ENCODE measurements at places on chromosomes 7 and 10. TPM values are rescaled to one million over a fixed set of nuclear protein-coding genes. Genes with fewer than 3 reads are reported as not detected.

The TMEM254 gene
- total RNA-seq: 16.8 TPM

The GNGT1 gene
- not detected for total RNA-seq

The GIMAP4 gene
- 40.9 TPM for total RNA-seq

The MTPN gene
- total RNA-seq: 145 TPM

The UCN3 gene
- not detected for total RNA-seq

GRCh38 chr10:24370877-24371276 is 161.9 kb downstream of the KIAA1217 start:
- DNase-seq: no peak

DNA sequence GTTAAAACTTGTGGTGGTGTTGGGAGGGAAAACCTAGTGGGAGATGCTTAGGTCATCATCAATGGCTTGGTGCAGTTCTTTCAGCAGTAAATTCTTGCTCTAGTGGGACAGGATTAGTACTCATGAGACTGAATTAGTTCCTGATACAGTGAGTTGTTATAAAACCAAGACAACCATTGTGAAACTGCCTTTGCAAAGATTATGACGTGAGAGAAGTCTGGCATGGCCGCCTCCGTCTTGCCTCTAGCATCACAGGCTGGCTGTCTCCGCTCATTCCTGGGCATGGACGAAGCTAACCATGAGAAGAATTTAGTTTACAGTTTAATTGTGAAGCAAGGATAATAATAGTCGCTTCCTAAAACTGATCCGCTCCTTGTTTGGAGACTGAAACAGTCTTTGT is 186.4 kb downstream of the KIF20B start:
- DNase-seq: no peak

DNA sequence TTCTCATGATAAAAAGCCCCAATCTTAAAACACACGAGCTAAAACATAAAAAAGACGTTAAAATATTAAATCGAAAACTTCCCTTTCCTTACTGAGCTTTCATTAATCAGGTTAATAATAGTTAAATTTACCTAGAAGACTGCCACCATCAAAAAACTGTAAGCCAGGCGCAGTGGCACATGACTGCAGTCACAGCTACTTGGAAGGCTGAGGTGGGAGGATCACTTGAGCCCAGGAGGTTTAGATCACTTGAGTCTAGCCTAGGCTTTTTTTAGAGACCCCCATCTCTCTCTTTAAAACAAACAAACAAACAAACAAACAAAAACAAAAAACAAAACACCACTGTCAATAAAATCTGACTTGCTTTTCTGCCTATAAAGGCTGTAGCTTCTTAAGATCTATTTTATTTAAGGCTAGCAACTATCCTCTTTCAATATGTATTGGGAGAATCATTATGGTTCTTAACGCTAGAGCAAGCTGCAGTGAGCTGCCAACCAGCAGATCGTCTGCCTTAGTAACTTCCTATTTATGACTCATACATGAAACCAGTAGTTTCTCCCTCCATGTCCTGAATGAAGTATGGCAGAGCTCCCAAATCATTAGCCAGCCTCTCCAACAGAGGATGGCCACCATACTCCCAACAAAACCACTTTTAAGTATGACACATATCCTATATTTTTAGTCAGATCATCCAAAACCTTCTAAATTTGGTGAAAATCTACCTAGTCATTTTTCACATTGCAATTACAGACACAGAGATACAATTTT is 163.7 kb downstream of the SRPK2 start:
- no peak for DNase-seq

DNA sequence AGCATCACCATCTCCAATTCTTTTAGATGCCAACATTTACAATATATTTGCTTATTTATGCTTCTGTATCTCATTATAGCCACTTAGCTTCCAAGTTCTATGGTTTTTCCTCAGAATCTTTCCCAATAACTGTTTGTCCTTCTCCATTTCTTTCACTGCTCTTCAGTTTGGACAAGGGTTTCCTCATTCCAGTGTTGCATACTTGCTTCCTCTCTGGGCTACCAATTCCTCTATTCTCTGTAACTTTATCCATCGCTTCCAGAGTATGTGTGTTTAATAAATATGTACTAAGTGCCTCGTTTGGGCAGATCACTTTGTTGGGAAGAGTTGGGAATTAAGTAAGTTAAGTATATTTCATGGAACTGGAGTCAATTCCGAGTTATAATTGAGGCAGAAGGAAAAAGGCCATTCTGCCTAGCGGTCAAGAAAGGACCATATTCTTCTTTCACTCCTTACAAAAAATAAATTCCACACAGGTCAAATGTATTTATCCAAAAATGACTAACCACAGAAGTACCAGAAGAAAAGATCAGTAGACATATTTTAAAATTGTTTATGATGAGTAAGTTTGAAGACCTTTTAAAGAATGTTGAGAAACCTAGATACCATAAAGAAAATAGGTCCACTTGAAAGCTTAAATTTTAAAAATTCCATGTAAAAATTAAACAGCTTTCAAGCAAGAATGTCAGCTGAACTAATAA is 10.8 kb downstream of the STAMBPL1 start:
- no peak for DNase-seq

DNA sequence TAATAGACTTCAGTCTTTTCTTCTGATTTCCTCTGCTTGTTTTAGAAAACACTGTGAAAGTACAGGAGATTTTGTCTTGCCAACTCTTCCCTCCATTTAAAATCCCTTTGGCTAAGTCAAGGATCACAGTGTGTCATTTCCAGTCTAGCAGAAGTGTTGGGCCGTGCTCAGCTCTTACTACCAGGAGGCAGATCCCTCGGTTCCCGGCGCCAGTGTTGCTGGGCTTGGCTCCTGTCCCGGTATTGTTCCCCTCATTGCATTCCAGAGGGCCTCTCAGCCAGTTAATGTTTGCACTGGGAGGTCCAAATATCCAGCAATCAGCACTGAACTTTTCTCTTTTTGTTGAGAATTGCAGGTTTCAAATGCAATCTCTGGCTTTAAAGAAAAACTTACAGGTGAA is 612.1 kb upstream of the MGMT start:
- no peak for DNase-seq

DNA sequence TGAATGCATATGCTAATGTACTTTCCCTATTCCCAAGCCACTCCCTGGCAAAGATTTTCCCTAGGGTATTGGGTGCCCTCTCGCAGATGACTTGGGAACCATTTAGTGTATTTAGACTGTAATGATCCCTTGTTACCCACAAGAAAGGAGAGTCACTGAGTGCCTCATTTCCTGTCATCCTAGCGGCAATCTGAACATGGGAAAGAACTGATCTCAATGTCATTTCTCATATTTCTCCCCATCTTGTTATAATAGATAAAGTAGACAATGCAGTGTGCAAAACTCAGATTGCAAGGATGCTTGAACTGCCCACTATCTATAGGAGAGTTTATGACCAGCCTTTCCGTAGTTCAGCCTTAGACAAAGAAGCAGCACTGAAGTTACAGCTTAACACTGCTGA is 123.3 kb downstream of the MICU1 start:
- no peak for DNase-seq

- DNase-seq: no peak
Observed at GRCh38 chr10:63692220-63692896, 171.2 kb downstream of the REEP3 start.

DNA sequence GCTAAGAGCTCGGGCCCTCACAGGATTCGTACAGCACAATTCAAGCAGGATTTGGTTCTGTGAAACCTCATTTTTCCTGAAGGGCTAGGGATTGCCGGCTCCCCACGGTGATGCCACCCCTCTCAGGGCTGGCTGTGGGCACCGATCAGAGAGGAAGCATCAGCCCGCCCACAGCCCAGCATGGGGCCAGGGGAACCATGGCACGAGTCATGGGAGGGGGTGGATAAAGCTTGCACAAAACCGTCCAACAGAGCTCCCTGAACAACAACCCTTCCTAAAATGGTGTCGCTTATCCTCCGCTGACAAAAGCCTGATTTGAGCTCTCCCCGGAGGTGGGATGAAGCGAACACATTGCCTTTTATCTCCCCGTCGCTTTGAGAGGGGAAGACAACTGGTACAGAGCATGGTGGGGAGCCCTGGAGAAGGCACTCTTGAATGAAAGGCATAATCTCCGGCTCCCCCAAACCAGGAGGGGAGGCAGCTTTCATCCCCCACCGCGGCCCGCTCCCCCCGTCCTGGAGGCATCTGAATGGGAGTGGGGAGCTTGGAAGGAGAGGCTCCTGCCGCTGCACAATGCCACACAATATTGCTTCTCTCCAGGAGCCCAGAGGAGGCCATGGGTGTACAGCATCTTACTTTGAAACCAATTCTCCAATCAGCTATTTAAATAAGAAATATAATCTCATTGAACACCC is 144.0 kb downstream of the RPS24 start:
- DNase-seq: no peak

- DNase-seq: no peak
Observed at GRCh38 chr7:130145424-130146100, 59.6 kb downstream of the TMEM209 start.
